ENCODE measurements at places on chromosomes 3 and 15. TPM values are rescaled to one million over a fixed set of nuclear protein-coding genes. Genes with fewer than 3 reads are reported as not detected.

WDR49 gene
- total RNA-seq, result 0.40 TPM

CD96 gene
- 307 TPM for total RNA-seq

VPS8 gene
- total RNA-seq, result 69.3 TPM

DNA sequence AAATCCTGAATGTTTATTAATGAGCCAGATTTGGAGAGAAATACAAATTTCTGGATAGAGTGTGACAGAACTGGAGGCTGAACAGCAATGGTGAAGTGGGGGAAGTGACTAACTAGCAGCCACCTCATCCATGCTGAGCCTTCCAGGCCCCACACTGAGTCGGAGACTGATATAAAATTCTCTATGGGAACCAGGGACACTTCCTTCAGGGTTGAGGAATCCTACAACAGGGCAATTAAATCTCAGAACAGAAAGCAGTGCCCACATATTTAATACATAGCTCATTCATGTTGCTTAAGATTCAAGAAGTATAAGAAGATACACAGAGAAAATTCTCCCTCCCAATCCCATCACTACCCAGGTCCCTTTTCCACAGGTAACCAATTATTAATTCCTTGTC lies 49.3 kb downstream of the HACD2 start:
- peaks cover 4% of the 10 kb centered on the region for H3K4me1 ChIP-seq
- H3K27ac ChIP-seq, result no peak overlapping the region
- H3K36me3 ChIP-seq, result no peaks in the 10 kb centered on the region
- no peak for DNase-seq
- H3K4me3 ChIP-seq, result no peak overlapping the region
- no peaks in the 10 kb centered on the region for H3K27me3 ChIP-seq

DNA sequence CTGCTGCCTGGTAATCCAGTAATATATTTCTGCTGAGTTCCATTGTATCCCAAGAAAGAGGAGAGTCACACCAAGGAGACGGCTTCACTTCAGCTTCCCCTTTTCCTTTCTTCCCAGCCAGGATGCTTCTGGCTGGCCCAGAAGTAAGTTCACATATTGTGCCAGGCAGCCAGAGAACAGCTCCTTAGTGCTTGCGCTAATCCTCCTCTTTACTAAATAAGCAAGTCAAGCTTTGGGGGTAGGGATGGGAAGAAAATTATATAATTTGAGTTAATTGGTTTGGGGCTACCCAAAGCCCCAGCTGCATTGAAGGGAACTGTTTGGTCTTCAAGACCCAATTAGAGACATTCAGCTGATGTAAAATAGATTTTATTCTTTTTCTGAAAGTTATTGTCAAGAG lies 218.8 kb upstream of the HES1 start:
- H3K27me3 ChIP-seq, result peaks cover 2% of the 10 kb centered on the region
- no peak overlapping the region for H3K4me3 ChIP-seq
- H3K27ac ChIP-seq, result no peak overlapping the region
- peaks cover 6% of the 10 kb centered on the region for H3K4me1 ChIP-seq
- DNase-seq, result no peak

GRCh38 chr3:195771646-195772300 lies 40.0 kb downstream of the MUC4 start:
- no peaks in the 10 kb centered on the region for H3K36me3 ChIP-seq
- H3K27ac ChIP-seq, result no peak overlapping the region
- no peaks in the 10 kb centered on the region for H3K27me3 ChIP-seq

UBR1 gene
- total RNA-seq, result 27.8 TPM

GABRA5 gene
- total RNA-seq, result not detected

Data from activated CD4-positive, alpha-beta T cell treated with anti-CD3 and anti-CD28 coated beads, Interleukin-2, amount 10 ng/mL, durations not matched to agents 7 days and 5 days (primary cell).